ENCODE measurements at places on chromosomes 5 and 9.

- DNase-seq, result no peak
These were observed 6.6 kb downstream of the FCN2 start for GRCh38 chr9:134887219-134887618.

GRCh38 chr5:158975363-158975762 is 124.4 kb downstream of the EBF1 start:
- no peak for DNase-seq

DNA sequence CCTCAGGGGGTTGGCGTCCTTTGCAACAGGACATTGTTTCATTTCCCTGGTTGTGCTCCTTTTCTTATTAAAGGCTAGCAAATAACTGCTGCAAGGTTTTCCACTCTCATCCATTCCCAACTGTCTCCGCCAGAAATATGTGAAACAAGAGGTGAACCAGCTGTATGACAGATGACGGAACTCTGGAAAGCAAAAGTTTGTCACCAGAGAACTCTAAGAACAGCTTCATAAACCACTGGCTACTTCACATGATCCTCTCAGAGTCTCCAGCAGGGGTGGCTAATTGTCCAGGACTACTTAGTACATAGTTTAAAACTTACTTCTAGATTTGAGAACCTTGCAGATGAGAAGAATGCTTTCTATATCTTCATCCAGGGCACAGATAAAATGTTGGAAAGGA is 195.9 kb upstream of the RAD23B start:
- DNase-seq, result no peak

GRCh38 chr9:126755317-126755875 is 49.4 kb upstream of the ZBTB43 start:
- no peak for DNase-seq

DNA sequence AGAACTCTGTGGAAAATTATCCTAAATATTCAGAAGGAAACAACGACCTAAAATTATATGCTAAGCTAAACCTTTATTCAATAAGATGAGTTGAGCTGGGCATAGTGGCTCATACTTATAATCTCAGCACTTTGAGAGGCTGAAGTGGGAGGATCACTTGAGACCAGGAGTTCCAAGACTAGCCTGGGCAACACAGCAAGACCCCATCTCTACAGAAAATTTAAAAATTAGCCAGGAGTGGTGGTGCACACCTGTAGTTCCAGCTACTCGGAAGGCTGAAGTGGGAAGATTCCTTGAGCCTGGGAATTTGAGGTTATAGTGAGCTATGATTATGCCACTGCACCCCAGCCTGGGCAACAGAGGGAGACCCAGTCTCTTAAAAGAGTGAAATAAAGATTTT is 51.6 kb downstream of the DCAF10 start:
- no peak for DNase-seq

- DNase-seq, result no peak
These were observed 224.8 kb downstream of the FAM114A2 start for GRCh38 chr5:153813901-153814300.

GRCh38 chr5:155451106-155451505 is 437.6 kb downstream of the KIF4B start:
- DNase-seq, result no peak

GRCh38 chr5:6574537-6575245 is 58.2 kb downstream of the NSUN2 start:
- DNase-seq, result no peak

- DNase-seq, result no peak
These were observed 180.4 kb upstream of the DAB2 start for GRCh38 chr5:39605145-39605544.

- DNase-seq, result no peak
These were observed 85.6 kb upstream of the ATP10B start for GRCh38 chr5:160937570-160937969.
